ENCODE measurements at places on chromosomes 7 and 10.
A peak's percentile ranks its signal among the peaks of the same experiment; 100 is the strongest.

DNA sequence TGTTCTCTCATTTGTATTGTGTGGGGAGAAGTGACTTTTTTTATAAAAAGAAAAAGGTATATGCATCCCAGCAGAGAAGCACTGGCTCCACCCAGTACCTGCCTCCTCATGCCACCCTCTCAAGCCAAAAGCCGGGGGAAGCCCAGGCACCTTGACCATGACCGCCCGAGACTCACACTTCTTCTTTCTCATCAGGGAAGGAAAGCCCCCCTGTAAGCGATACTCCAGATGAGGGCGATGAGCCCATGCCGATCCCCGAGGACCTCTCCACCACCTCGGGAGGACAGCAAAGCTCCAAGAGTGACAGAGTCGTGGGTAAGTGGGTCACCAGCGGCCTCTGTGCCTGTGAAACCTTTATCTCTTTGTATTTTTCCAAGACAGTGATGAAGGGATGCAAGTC lies 22.9 kb downstream of the IKZF1 start:
- DNase-seq: no peak

GRCh38 chr7:46205478-46205877 lies 284.4 kb upstream of the IGFBP3 start:
- no peak for DNase-seq

DNA sequence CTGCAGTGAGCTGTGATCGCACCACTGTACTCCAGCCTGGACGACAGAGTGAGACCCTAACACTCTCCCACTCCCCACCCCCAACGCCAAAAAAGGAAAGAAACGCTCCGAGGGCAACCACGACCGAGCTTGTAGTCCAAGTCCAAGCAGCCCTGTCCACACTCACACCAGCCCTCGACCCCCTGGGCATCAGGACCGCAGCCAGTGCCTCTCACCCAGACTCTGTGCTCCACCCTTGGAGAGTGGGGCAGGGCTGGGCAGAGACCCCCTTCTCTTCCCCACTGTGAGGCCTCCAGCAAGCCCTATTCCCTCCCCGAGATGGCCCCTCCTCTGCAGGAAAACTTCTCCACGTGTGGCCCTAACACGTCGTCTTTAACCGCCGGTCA lies 82.6 kb downstream of the FOXL3 start:
- DNase-seq: no peak

- DNase-seq: peak; percentile 38
Observed at GRCh38 chr10:124403548-124403947, 15.2 kb downstream of the OAT start.

DNA sequence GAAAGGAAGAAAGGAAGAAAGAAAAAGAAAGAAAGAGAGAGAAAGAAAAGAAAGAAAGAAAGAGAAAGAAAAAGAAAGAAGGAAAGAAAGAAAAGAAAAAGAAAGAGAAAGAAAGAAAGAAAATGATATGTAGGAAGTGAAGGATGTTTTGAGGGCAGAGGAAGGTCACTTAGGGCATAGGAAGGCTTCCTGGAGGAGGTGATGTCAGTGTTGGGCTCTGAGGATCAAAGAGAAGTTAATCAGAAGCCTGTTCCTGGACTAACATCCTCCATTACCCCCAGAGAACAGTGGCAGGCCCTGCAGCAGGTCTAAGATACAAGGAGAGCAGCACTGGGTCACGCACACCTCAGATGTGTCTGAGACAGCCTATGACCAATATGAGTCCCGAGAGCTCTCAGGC lies 54.7 kb upstream of the CALN1 start:
- DNase-seq: no peak

DNA sequence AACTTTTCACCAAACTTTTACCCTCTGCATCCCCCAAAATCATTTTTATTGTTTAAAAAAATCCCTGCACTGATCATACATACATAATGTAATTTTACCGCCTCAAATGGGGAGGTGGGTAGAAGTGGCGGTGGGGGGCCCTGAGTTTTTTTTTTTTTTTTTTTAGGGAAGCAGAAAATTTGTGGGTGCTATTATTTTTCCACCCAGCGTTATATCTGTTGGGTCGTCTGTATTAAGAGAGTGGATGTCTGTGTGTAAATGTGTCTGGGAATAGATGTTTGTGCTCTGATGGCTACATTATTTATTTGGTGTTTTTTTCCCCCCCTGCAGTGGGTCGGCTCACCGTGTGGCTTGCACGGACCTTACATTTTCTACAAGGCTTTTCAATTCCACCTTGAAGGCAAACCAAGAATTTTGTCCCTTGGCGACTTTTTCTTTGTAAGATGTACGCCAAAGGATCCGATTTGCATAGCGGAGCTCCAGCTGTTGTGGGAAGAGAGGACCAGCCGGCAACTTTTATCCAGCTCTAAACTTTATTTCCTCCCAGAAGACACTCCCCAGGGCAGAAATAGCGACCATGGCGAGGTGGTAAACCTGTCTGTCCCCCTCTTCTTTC lies 438 bp downstream of the ARID5B start:
- DNase-seq: no peak

GRCh38 chr10:62457196-62457595 lies 83.0 kb downstream of the ZNF365 start:
- no peak for DNase-seq

DNA sequence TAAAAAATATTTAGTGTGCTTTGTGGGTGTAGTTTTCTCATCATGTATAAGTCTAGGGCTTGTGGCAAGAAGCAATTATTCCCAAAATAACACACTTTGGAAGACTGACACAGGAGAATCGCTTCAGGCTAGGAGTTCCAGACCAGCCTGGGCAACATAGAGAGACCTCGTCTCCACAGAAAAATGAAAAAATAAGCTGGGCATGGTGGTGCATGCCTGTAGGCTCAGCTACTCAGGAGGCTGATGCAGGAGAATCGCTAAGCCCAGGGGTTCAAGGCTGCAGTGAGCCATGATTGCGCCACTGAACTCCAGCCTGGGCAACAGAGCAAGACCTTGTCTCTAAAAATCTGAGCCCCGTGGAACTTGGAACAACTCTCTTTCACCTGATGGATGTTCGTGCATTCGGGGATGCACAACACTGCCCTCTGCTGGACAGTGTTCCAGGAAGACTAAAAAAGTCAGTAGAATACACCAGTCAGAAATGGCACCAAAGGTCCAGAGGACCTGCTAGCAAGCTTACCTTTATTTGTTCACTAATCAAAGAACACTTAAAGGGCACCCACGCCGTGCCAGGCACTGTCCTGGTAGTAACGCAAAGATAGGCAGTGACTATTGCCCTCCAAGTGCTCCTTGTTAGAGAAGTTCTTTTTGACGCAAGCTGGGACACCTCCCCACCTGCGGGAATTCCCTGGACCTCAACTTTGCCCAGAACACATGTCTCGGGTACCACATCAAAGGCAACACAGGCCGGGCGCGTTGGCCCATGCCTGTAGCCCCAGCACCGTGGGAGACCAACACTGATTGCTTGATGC lies 81.9 kb upstream of the CALN1 start:
- peak; percentile 53 for DNase-seq

GRCh38 chr7:26930845-26931244 lies 66.5 kb upstream of the SKAP2 start:
- DNase-seq: no peak

GRCh38 chr7:114657279-114657678 lies 242.7 kb downstream of the FOXP2 start:
- no peak for DNase-seq

DNA sequence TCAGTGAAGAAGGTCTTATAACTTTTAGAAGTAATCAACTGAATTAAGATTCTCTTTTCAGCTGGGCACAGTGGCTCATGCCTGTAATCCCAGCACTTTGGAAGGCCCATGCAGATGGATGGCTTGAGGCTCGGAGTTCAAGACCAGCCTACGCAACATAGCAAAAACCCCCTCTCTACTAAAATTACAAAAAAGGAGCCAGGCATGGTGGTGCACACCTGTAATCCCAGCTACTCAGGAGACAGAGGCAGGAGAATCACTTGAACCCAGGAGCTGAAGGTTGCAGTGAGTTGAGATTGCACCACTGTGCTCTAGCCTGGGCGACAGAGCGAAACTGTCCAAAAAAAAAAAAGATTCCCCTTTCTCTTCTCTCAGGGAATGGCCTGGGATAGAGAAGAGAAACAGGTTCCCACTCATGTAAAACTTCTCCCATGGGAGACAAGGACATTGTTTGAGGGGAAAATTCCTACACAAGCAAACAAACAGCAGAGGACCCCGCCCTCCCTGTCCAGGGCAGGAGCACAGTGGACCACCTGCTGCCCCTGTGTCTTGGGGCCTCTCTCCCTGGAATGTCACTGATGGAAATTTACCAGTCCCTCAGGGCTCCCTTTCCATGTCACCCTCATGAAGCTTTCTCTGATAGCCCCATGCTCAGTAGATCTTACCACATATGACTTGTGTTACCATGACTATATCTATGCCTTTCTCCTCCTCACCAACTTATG lies 5.6 kb downstream of the IL2RA start:
- no peak for DNase-seq

- DNase-seq: no peak
Observed at GRCh38 chr7:112497481-112497880, 16.7 kb downstream of the LSMEM1 start.

DNA sequence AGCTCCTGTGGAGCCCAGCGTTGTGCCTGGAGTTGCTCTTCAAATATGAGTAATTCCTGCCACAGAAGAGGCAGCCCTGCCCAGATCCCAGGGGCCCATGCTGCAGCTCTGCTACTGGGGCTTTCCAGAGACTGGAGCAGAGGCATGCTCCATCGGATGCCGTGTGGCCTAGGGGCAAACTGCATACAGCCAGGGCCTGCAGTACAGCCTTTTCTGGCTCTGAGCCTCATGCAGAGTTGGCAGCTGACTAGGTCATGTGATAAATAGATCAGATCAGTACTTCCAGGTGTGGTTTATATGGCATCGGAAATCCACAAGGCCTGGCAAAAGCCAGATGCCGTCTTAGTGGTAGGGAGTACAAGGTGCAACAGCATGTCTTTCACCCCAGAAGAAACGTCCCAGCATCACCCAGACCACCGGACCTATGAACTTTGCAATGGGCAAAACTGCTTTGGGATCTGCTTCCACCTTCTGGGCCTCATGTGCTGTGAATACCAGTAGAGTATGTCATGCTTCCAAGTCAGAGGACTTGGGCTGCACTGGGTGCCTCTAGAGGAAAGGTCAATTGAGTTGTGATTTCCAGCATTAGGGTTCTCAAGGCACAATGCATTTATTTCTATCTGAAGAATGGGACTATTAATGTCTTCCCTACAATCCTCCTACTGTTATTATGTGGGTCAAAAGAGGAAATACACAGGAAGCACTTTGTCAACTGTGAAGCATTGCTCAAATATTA lies 250.7 kb upstream of the ZNF32 start:
- DNase-seq: no peak

DNA sequence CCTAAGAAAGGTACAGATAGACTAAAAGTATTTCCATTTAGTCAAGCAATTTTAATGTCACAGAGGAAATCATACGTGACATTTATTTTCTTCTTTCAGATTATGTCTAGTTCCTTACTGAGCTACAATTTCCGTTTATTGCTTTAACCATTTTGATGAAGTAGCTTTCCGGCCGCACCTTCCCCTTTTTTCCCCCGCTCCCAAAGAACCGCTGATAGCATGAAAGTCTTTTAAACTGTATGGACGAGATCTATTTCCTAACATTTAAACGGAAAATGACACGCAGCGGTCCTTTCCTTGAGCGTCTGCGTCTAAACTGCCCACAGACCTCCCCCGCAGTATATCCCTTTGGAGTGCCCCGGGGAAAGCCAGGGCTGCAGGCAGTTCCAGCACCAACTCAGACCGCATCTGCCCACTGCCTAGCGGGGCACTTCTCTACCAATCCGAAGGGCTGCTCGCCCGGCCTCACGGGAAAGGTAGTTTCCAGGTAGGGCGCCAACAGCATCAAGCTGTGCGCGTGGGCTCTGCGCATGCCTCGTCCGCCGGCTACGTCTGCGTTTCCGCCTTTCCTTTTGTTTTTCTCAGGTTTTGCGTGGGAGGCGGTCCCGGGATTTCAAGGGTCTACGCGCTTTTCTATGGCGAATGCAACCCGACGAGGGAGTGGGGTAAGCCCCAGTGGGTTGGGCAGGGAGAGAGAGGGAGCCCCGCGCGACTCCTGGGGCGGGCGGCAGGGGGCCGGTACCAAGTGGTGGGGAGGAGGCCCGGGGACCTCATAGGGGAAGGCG lies at the start of gene ZNF33A:
ZNF33A (plus strand) TSS at position 557 of the 785 bp plus-strand sequence. CDS start 1,667 bp downstream, outside the sequence.
- peak; percentile 84 for DNase-seq

DNA sequence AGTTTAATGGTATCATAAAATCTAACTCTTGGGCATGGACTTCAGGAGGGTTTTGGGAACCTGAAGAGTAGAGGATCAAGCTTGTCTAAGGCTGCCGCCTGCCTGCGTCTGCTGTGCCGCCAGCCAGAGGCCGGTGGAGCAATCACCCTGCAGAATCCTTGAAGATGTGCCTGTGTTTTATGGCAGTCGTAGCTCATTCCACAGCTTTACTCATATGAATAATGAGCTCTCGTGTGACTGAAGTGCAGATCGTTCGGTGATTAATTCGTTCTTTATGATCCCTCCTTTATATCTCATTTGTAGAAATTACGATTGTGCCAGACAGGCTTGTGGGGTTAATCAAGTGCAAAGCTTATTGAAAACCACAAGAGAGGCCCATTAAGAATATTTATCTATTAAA lies 100.8 kb downstream of the ACTR3B start:
- no peak for DNase-seq

- DNase-seq: no peak
Observed at GRCh38 chr7:127208860-127209259, 43.9 kb downstream of the GRM8 start.

GRCh38 chr7:2421943-2422310 lies 18.5 kb downstream of the CHST12 start:
- DNase-seq: no peak

- no peak for DNase-seq
Observed at GRCh38 chr10:128062881-128063563, 63.2 kb downstream of the MKI67 start.

- DNase-seq: peak; percentile 67
Observed at GRCh38 chr10:100041306-100042002, 31.7 kb upstream of the DNMBP start.

DNA sequence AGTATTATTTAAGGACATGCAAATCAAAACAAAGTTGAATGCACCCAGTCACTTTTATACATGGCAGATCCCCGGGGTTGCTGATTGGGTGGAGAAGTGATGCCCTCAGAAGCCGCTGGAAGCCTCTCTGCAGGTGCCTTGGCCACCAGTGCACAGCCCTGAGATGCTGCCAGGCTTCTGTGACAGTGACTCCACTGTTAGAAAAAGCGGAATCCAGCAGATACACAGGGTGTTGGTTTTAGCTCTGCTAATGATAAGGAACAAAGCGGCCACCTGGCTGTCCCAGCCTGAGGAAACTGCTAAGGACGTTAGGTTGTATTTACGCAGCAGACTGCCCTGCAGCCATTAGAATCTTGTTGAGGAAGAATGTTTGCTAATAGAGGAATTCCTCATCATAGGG lies 47.5 kb downstream of the JAKMIP3 start:
- no peak for DNase-seq

GRCh38 chr10:104297697-104298660 lies 29.0 kb downstream of the GSTO2 start:
- DNase-seq: no peak

GRCh38 chr7:39464350-39465054 lies 101.7 kb upstream of the YAE1 start:
- no peak for DNase-seq

GRCh38 chr7:83550100-83550499 lies 98.8 kb downstream of the SEMA3E start:
- no peak for DNase-seq
